CD4-positive, alpha-beta T cell treated with Interleukin-6 for 4 hours (primary cell): ENCODE measurements at places on chromosomes 5 and 9.

DNA sequence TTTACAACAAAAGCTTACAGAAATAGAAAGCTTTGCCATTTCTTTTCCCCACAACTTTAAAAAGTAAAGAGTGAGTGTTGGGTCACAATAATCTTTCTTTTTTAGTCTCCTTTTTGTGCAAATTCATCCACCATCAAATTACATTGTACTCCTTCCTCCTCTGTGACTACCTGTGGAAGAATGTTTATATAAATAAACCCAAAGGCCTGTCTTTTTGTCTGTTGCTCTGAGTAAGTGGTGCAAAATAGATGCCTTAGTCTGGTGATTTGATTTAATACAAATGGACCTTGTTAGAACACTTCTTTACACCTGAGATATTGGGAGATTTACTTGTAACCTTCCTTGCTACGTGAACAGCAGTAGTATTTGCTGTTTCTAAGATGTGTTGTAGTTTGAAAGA, 53.5 kb upstream of the TAF11L2 start:
- DNase-seq = no peak

- no peak for DNase-seq
Observed at GRCh38 chr5:36417221-36417620, 115.5 kb upstream of the RANBP3L start.

DNA sequence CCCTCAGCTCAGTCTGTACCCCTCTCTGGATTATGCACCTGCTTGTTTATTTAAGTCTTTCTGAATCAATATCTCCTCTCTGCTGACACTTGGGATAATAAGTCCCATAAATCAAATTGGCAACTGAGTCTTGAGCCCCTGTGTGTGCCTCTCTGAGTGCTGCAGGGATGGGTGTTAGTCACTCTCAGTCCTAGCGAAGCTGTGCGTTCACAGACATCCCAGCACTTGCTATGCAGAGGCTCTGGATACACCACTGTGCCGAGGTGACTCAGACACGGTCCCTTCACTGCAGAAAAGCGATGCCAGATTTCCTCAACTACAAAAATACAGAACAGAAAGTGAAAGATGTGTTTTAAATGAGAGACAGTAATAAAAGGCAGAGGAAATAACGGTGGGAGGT, 4.1 kb upstream of the KCNMB1 start:
- peak; percentile 70 for DNase-seq

DNA sequence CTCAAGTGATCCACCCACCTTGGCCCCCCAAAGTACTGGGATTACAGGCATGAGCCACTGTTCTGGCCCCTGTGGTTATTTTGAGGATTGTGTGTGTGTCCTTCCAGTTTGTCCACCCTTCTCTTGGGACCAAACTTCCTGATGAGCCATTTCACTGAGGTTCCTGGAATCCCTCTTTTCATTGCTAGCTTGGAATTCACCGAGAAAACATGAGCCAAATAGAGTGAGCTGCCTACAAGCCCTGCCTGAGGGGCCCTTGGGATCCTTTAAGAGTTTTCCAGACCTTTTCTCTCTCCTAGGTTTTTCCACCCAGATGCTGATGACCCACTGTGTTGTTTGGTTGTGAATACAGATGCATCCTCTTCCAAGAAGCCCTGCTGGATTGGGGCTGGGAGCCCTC, 13.2 kb upstream of the KIF12 start:
- DNase-seq = no peak

DNA sequence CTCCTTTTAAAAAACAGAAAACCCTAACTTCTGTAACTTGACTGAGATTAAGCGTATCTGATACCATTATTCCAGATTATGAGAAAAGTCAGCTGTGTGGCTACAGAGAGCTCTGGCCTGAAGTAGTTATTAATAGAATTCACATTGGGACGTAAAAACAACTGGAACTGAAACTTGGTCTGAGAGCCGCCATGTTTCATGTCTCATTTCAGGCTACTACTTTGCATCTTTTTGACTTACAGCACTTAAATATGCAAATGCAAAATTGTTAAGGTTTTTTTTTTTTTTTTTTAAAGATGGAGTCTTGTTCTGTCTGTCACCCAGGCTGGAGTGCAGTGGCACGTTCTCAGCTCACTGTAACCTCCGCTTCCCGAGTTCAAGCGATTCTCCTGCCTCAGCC, 25.2 kb downstream of the MAP3K1 start:
- no peak for DNase-seq

- DNase-seq = no peak
Observed at GRCh38 chr5:81786496-81786895, 35.6 kb upstream of the SSBP2 start.

DNA sequence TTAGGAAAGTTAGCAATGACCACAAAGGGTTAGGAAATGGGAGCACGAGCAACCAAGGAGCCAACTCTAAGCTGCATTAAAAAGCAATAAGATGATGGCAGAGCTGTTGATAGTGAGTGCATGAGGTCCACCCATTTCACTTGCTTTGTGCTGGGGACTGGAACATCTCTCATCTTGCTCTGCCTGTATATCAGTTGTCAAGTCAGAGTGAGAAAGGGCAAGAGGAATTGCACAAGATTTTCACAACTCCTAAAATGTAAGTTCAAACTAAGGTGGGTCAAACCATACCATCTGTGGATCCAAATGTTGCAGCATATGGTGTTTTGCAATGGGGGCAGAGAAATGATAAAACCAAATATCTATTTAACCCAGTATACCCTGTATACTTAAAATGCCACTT, 2.8 kb upstream of the ESM1 start:
- no peak for DNase-seq

DNA sequence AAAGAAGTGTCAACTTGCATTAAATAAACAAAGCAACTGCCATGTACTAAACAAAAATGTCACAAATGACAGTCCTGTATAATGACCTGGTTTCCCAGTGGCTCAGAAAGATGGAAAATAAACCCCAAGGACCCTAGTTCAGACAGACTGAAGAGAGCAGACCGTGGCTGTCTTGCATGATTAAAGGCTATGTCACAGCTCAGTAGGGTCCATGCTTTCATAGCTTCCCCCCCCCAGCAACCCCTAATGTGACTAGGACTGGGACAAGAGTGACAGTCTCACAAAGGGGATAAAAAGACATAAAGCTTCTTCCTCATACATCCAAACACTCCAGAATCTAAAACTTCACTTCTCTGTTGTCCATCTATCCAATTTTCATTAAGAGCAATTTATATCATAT, 113.6 kb downstream of the NR6A1 start:
- DNase-seq = no peak

DNA sequence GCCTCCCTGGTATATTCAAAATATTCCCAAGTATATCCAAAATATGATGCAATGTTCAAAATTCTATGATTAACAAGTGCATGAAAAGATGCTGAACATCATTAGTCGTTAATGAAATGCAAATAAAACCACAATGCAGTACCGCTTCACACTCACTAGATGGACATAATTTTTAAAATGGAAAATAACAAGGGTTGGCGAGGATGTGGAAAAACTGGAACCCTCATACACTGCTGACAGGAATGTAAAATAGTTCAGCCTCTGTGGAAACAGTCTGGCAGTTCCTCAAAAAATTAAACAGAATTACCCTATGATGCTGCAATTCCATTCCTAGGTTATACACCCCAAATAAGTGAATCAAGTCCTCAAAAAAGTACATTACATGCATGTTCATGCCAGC, 36.1 kb upstream of the MYOT start:
- no peak for DNase-seq

- DNase-seq = no peak
Observed at GRCh38 chr5:148177207-148177606, 8.9 kb downstream of the SPINK14 start.

DNA sequence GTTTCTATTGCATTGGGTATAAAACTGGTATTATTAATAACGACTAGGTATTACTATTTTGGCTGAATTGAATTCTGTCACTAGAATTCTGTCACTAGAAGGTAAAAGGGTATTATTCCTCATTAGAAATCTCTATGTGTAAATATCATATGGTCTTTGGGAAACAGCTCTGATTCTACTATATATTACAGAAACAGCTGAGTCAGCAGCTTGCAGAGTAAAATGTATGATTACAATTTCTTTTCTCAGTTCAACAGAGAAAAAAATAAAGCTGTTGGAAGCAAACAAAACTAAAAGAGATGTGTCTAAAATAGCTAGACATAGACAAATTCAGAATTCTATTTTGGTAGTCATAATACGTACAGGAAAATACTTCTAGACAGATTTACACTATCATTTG, 48.5 kb downstream of the HAPLN1 start:
- DNase-seq = no peak

DNA sequence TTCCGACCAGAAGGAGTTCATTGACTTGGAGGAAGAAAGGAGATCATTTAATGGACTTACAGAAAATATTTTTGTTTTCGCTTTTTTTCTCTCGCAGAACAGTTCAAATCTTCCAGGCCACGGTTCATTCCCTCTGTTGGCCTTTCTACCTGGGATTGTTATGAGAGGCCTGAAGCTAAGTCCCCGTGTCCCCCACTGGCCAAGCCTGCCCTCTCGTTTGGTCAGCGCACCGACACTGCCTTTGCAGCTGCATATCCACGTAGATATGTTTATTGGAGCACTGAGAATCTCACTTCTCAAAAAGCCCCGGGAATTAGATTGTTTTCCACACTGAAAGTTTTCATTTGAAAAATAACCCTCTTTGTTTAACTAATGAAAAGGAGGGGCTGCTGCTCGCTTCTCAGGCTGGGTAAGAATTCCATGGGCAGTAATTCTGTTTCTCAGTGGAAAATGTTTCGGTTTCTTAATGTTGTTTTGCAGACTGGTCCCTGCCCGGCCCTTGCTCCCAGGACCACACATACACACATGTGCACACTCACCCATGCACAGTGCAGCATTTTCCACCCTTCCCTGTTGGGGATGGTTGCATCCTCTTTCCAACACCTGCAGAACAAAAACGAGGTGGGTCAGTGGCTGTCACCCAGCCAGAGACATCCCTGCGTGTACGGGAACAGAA, 655.7 kb downstream of the BNC2 start:
- no peak for DNase-seq

DNA sequence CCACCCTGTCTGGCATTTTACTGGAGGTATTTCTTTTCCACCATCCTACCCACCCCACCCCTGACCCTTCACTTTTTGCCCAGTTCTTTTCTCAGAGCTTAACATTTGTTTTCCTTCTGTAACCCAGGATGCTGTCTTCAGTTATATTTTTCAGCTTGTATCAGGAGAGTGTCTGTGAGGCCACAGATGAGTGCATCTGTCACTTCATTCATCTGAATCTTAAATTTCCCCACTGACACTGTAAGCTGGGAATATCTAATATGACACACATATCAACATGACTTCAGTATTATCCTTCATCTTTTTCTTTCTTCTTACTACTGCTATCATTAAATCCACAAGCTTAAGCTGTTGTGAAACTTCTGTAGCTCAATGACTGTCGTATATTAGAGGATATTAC, 4.9 kb downstream of the MARCHF3 start:
- no peak for DNase-seq

- DNase-seq = no peak
Observed at GRCh38 chr5:145668714-145669113, 166.4 kb downstream of the PRELID2 start.

DNA sequence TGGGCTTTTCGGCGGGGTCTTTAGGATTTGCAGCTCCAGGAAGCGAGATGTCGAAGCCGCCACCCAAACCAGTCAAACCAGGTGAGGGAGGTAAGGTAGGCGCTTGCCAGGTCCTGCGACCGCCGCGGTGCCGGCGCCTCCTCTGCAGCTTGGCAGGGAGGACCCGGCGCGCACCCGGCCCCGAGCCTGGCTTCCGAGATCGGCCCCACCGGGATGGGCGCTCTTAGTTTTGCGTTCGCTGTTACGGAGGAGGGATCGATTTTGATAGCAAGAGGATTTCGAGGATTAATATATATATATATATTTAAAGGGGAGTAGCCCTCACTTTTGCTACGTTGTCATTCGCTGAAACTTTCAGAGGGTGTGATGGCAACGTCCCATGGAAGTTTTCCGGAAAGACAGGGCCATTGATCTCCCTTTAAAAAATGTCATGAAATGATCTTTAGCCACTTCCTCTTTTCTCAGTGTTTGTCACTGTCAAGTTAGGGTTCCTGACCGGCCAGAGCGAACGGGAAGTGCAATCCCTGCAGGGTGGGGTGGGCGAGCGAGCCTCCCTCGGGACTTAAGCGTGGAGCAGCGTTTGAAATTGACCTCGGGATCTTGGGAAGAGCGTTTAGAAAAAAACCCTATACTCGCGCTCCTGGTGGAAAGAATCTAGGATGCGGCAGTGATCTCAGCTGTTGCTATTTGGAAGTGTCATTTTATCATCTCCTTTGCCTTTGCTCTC, 495 bp downstream of the OSTF1 start:
- peak; percentile 19 for DNase-seq

- no peak for DNase-seq
Observed at GRCh38 chr5:138263581-138263980, 10.8 kb downstream of the GFRA3 start.

GRCh38 chr9:130696139-130696650, 2.6 kb downstream of the EXOSC2 start:
- no peak for DNase-seq

DNA sequence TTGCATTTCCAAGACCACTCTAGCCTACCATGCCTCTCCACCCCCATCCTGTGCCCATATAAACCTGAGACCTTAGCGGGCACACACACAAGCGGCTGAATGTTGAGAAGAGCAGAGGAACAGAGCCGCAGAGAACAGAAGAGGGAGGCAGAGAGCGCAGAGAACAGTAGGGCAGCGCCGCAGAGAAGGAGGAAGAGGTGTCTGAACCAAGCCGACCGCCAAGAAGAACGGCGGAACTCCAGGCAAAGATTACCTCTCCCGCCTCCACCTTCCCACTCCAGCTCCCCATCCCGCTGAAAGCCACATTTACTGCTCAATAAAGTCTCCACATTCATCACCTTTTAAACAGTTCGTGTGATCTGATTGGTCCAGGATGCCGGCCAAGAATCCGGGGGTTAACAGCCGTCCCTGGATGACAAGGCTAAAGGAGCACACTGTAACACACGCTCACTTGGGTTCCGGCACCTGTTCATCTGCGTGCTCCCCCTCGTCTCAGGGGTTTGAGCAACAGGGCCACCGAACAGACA, 33.2 kb downstream of the GRIN3A start:
- DNase-seq = peak; percentile 25

GRCh38 chr9:84271531-84271900, 69.0 kb downstream of the SLC28A3 start:
- DNase-seq = peak; percentile 28

GRCh38 chr5:113162770-113163169, 186.2 kb downstream of the DCP2 start:
- no peak for DNase-seq

DNA sequence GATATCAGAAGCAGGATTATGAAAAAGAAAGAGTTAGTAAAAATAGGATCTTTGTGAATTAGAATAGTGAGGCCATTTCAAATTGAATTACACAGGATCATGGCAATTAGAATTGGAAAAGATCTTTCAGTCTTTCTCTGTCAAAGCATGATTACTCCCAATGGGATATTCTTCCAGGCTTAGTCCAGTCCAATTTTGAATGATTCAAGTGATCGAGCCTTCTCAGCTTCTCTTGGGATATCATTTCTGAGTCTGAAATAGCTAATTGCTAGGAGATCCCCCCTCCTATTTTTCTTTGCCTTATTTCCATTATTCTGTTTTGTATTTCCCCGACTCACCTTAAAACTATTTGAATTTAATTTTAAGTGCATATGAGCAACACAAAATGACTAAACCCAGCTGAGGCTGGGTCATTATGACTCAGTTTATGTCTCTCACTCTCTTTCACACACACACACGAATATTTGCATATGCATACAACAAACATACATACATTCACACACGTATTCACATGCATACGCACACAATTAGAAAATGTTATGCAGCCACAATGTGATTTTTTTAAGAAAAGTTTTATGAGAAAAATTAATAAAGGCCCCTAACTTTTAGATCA, 34.8 kb upstream of the EFNA5 start:
- no peak for DNase-seq

GRCh38 chr5:113319256-113320053, 115.3 kb downstream of the TSSK1B start:
- DNase-seq = no peak
